Panc1 (cell line): ENCODE measurements at places on chromosomes 16 and 17.

DNA sequence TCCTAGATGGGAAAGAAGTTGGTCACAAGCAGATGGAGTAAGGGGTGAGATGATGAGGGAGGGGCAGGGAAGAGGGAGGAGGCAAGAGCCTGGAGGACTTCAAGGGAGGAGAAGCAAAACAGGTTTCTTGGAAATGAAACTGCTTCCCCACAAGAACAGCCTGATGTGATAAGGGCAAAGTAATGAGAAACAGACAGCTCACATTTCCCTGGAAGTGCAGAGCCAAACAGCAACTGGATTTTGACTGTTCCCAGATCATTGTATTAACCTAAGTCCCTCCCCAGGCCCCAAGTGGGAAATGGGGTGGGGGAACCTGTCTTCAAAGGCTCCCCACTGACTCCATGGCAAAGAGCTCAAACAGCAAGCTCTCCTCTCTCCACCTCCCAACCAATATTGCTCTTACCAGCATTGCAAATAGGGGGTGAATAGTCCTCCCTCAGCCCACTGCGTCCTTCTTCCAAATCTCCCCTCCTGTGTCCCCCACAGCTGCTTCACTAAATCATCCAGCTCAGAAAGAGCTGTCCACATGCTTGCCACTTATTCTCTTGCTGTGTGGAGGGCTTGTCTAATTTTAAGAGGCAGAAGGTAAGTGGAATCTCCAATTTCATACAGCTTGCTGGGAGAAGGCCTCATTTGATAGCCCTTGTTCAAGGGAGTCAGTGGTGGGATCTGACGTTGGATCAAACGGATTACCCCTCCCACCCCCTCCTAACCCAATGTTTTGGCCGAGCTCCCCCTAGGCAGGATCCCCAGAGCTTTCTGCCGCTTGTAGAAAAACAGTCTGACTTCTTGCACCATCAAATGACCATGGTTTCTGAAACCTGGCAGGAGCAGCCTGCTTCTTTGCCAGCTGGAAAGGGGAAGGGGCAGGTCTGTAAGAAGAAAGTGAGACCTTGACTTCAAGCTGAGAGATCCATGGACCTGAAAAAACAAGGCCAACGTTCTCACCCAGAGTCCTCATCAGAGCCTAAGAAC is 56.3 kb upstream of the SMIM36 start:
- no peak for DNase-seq

DNA sequence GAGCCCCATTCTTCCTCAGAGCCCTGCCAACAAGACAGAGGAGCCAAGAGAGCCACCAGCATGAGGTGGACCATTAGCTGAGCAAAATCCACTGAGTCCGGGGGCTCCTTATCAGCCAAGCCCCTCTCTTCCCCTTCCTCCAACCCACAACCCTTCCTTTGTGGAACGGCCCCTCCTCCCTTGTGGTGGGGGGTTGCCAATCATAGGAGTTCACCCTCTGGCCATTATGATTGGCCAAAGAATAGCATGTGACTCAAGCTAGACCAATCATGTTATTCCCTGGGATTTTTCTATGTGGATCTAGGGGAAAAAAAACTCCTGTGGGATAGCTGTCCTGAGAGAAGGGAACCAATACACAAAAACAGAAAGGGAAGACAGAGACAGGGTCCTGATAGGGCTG is 120.5 kb downstream of the C16orf95 start:
- no peak for DNase-seq

GRCh38 chr17:72588561-72588960 is 467.7 kb downstream of the SOX9 start:
- no peak for DNase-seq

DNA sequence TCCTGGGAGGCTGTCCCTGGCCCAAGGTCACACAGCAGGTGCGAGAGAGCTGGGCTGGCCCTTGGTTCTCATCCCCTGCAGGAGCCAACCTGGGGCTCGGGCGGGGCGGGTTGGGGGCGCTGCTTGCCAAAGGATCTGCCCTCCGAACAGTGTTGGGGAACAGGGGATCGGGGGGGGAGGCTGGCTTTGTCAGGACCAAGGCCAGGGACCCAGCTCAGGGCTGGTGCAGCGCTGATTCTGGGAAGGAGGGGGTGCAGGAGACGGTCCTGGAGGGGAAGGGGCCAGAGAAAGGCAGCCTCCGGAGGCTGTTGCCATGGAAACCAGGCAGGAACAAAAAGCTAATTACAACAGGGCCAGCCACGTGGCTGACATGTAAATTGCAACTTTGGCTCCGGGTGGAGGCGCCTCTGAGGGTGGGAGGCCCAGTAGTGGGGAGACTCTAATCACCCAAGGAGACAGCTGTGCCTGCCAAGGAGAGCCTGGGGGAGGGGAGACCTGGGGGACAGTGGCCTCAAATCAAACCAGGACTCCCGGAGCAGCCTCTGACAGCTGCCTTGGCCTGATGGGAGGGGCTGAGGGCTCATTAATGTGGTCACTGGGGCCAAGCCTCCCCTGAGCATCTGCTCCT is 1.3 kb downstream of the TUBB3 start:
- no peak for DNase-seq

DNA sequence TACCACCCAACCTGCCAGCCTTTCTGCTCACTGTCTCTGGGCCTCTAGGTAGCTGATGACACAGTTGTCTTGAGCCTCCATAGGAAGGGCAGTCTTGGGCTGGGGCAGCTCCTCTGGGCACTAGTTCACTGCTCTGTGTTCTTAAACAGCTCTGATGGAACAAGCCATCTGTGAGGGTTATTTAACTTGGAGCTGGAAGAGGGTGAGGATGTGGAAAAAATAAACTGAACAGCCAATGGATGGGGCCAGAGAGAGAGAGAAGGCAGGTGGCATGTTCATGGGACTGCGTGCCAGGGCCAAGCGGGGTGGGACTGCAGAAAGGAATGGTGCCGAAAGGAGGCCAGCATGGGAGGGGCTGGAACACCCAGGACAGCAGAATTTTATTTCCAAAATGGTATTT is 52.6 kb downstream of the HIC1 start:
- DNase-seq, result no peak

DNA sequence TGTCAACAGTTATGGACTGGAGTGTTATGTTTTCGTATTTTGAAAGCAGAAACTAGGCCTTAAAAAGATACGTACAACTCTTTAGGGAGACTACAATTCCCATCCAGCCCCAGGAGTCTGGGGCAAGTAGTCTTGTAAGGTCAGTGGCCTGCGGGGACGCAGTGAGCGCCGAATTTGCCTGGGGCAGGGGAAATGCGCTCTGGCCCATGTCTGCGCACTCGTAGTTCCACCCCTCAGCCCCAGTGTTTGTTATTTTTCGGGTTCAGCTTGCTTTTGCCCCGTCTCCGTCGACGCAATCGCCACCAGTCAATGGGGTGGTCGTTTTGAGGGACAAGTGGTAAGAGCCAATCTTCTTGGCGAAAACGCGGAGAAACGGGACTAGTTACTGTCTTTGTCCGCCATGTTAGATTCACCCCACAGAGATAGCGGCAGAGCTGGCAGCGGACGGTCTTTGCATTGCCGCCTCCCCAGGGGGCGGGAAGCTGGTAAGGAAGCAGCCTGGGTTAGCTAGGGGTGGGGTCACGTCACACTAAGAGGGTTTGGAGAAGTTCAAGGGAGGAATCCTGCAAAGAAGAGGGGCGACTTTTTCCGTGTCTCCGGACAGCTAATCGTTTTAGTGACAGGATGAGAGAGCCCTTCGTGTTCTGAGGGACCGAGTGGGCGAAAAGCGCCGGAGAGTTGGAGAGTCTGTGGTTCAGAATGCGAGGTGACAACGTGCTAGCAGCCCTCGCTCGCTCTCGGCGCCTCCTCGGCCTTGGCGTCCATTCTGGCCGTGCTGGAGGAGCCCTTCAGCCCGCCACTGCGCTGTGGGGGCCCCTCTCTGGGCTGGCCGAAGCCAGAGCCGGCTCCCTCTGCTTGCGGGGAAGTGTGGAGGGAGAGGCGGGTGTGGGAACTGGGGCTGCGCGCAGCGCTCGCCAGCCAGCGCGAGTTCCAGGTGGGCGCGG is 1.1 kb upstream of the BRCA1 start:
- no peak for DNase-seq

- no peak for DNase-seq
These were observed 116.7 kb downstream of the CACNG3 start for GRCh38 chr16:24372824-24373223.

- DNase-seq, result no peak
These were observed 9.4 kb upstream of the MAP2K6 start for GRCh38 chr17:69405096-69405495.

GRCh38 chr17:4445731-4446130 is 12.0 kb downstream of the SPNS3 start:
- no peak for DNase-seq

GRCh38 chr17:29591146-29591736 is 1.7 kb upstream of the ANKRD13B start:
- DNase-seq, result no peak

DNA sequence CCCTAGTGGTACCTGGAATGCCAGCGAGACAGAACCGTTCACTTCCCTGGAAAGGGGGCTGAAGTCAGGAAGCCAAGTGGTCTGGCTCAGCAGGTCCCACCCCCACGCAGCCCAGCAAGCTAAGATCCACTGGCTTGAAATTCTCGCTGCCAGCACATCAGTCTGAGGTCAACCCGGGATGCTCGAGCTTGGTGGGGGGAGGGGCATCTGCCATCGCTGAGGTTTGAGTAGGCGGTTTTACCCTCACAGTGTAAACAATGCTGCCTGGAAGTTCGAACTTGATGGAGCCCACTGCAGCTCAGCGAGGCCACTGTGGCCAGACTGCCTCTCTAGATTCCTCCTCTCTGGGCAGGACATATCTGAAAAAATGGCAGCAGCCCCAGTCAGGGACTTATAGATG is 464.7 kb upstream of the TOM1L1 start:
- no peak for DNase-seq

DNA sequence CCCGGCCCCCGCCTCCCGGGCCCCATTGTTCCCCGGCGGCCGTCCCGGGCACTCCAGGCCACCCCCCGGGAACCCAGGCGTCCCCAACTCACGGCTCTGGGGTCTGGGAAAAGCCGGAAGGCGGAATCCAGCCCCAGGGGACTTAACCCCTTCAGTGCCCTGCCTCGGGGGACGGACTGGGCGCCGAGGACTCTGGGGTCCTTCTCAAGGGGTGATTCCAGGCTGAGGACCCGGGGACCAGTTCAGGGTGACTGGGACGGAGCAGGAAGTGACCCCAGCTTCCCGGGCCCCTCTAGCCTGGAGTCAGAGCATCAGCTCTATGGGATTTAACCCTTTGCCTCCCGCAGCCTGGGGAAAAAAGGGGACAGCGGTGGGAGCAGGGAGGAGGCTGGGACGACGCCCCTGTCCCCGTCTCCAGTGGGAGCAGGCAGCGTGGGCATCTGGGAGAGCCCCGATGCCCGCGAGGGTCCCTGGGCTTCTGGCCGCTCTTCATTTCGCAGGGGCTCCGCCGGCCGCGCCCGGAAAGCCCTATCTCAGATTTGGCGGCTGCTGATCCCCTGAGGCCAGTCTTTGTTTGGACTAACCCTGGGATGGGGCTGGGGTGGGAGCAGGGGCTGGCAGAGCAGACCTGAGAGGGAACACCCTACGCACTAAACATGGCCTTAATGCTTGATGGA is at the start of gene ZNF629:
Gene ZNF629, minus strand, starts transcription at position 270 of the 677 bp plus-strand sequence. CDS start 2,723 bp downstream, outside the sequence.
- no peak for DNase-seq

DNA sequence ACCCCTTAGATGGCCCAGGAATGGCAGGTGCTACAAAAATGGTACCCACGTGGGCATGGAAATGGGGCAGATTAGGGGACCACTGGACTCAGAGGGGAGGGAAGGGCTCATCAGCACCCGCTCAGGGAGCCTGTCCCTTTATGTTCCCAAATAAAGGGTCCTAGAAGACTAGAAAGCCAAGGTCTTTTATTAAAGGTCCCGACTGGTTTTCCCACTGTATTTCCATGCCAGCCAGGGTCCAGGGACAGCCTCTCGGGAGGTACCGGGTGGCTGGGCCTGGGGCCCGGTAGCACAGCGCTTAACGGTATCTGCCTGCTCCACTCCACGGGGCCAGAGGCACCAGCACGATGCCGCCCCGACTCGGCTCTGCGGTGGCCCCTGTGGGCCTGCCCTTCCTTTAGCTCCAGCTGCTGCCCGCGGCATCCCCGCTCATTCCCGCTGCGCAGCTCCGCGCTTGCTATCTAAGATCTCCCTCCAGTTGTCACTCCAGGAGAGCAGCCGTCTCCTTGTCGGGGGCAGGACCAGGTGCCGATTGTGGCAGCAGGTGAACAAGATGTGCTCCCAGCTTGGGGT is 1.4 kb downstream of the NT5C start:
- no peak for DNase-seq

- DNase-seq, result no peak
These were observed 702 bp downstream of the TENT4B start for GRCh38 chr16:50153596-50154419.

GRCh38 chr16:86918637-86919036 is 340.3 kb downstream of the FOXL1 start:
- DNase-seq, result no peak

DNA sequence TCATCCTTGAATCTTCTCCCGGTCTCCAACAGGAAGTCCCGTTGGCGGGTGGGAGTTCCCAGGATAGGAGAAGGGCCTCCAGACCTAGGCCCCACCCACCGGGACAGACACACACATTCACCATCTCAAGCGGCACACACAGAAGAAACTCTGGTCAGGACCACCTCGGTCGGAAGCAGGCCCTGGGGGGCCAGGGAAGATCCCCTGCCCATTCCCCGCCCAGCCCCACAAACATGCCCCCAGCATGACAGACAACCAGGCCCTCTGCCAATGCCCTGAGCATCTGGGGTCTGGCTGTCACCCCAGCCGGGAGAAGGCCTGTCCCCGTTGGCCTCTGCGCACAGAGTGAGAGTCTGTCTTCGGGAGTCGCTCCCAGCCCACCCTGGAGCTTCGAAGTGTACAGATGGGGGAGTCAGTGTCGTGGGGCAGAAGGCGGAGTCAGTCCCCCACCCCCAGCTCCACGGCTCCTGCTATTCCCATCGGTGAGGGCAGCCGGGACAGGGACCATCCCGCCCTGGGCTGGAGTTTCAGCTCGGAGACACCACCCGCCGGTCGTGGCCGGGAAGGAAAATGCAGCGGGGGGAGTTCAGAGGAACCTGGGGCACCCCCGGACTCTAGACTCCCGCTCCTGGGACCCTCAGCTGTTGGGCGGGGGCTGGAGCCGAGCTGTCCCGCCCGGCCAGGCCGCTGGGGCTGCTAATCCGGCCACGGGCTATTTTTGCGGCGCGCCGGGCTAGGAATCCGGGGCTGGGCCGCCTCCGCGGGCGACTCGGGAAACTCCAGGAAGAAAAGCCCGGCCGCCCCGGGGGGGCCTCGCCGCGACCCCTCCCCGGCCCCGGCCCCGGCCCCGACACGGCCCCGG is 660 bp downstream of the RHBDF1 start:
- DNase-seq, result no peak
